Mesenteric fat pad (tissue), 1 donor: ENCODE measurements at places on chromosomes 16 and 17. TPM values are rescaled to one million over a fixed set of nuclear protein-coding genes. Genes with fewer than 3 reads are reported as not detected.

- DNase-seq = no peak
Measured at GRCh38 chr17:72143245-72143644, 22.4 kb downstream of the SOX9 start.

- no peak for DNase-seq
Measured at GRCh38 chr17:37772982-37773381, 28.1 kb upstream of the HNF1B start.

PIGW gene
- total RNA-seq = 8.9 TPM

ALOX12B gene
- total RNA-seq = not detected

DNA sequence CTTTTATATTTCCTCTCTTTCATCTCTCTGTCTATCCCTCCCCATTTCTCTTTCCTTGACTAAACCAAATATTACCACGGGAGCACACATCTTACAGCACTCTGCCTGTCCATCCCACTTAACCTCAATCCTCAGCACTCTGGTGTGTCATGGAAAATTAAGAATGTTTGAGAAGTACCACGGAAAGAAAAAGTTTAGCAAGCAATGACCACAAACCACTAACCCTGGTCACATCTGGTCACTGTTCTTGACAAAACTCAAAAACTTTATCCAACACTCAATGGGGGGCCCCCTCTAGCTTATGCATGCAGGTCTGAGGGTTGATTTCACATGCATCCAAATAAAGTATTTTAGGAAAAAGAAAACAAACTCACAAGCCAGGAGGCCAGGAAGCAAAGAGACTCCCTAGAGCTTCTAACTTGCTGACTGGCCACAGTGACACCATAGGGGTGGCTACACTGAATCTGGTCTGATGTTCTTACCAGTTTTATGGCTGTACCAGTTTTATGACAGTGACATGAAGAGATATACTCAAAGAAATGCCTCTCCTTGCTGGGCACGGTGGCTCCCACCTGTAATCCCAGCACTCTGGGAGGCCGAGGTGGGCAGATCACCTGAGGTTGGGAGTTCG lies 229.2 kb downstream of the STX8 start:
- DNase-seq = no peak
